ENCODE measurements at places on chromosomes 2 and 18. TPM values are rescaled to one million over a fixed set of nuclear protein-coding genes. Genes with fewer than 3 reads are reported as not detected.

The ILKAP gene
- total RNA-seq: 13.2 TPM

The SERPINB10 gene
- total RNA-seq: not detected

The ZSCAN30 gene
- total RNA-seq: 15.2 TPM

The ABCG5 gene
- total RNA-seq: not detected

The C2orf15 gene
- total RNA-seq: 0.79 TPM

The COMMD1 gene
- 43.2 TPM for total RNA-seq

The IL36G gene
- total RNA-seq: not detected

The C1QL2 gene
- total RNA-seq: not detected

The TMEM150A gene
- total RNA-seq: 12.2 TPM

The LINC00305 gene
- total RNA-seq: not detected

The RAB12 gene
- total RNA-seq: 60.9 TPM

The FARP2 gene
- total RNA-seq: 36.9 TPM

The CCDC68 gene
- 0.43 TPM for total RNA-seq

The CDK15 gene
- 8.5 TPM for total RNA-seq

The TRABD2A gene
- total RNA-seq: 0.54 TPM

The CRYGD gene
- not detected for total RNA-seq

The TRPM8 gene
- total RNA-seq: not detected

The INPP5D gene
- total RNA-seq: 10.2 TPM

The MTX2 gene
- 13.0 TPM for total RNA-seq

The NT5DC4 gene
- not detected for total RNA-seq

The REG1B gene
- total RNA-seq: not detected

The CEP192 gene
- 30.6 TPM for total RNA-seq

The EML6 gene
- 0.79 TPM for total RNA-seq

The ESPNL gene
- 7.5 TPM for total RNA-seq

The ACTG2 gene
- total RNA-seq: 0.39 TPM

All from placental epithelial cell (primary cell).